ENCODE measurements at places on chromosomes 6 and 20.

GRCh38 chr6:155117785-155118184, 122.7 kb downstream of the TIAM2 start:
- peaks cover 11% of the 10 kb centered on the region for H3K4me1 ChIP-seq
- no peak overlapping the region for H3K27ac ChIP-seq
- no peak for DNase-seq
- no peak overlapping the region for H3K4me3 ChIP-seq
- peaks cover 4% of the 10 kb centered on the region for H3K27me3 ChIP-seq

DNA sequence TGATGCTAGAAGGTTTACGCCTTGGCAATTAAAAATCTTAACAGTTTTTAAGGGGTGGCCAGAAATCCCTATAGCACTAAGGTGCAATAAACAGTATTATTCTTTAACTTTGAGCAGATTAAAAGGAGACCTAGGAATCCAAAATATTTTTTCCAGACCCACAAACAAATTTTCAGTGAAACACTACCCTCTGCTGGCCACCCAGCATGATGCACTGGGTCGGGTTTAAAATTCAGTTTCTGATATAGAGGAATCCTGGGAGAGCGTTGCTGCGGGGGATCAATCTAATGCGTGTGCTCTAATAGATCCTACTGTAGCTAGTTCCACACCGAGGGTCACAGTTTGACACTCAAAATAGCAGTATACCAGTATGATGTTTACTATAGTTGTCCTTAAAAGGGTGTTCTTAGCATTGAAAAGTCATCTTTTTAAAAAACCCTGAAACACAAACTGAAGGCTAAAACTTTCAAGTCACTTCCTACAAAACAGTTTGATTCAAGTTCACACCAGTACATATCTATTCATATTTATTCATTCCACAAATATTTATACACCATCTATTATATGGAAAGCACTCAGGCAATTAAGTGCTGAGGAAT, 10.2 kb downstream of the UBE3D start:
- H3K27me3 ChIP-seq = no peaks in the 10 kb centered on the region
- no peak overlapping the region for H3K4me3 ChIP-seq

DNA sequence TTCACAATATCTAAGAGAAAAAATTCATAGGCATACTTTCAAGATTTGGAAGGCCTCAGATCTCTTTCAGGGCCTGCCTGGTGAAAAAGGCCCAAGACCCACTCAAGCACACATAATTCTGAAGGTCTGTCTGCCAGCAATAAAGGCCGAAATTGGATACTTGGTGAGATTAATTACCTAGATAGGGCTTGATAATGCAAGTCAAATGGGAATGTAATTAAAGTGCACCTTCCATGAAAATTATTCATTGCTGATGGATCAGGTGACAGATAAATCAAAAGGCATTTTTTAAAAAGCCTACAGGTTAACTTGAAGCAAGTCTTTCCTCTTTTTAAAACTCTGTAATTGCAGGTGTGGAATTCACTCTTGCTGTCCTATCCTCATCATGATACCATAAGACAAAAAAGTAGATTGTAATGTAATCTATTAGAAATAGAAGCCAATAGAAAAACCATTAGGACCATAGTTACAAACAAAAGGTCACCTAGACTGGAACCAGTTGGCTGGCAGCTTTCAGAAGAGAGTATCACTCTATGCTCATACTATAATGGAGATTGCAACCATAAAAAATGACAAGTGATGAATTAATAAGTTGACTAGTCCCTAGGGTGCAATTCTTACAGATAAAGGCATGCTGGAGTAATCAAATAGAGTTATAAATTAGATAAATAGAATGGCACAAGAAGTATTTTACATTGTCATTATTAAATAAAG, 77.3 kb downstream of the EPHA7 start:
- no peak overlapping the region for H3K4me3 ChIP-seq
- no peaks in the 10 kb centered on the region for H3K36me3 ChIP-seq
- no peaks in the 10 kb centered on the region for H3K4me1 ChIP-seq

GRCh38 chr20:23436681-23437080, 2.8 kb upstream of the CSTL1 start:
- peaks cover 2% of the 10 kb centered on the region for H3K27me3 ChIP-seq
- H3K4me3 ChIP-seq = no peak overlapping the region
- DNase-seq = no peak
- H3K4me1 ChIP-seq = no peaks in the 10 kb centered on the region
- H3K36me3 ChIP-seq = no peaks in the 10 kb centered on the region

- H3K36me3 ChIP-seq = no peaks in the 10 kb centered on the region
- no peak overlapping the region for H3K27ac ChIP-seq
- no peak overlapping the region for H3K4me3 ChIP-seq
These were observed 65.0 kb upstream of the CCN6 start for GRCh38 chr6:111988926-111989325.

Data from activated CD4-positive, alpha-beta memory T cell treated with anti-CD3 and anti-CD28 coated beads, Interleukin-2, amount 10 ng/mL, durations not matched to agents 7 days and 5 days (primary cell).